Pancreas (tissue), 10 donors: ENCODE measurements at places on chromosomes 7 and 10. TPM values are rescaled to one million over a fixed set of nuclear protein-coding genes. Genes with fewer than 3 reads are reported as not detected.

GIMAP1 gene
- polyA plus RNA-seq = 1.5 TPM

ASZ1 gene
- not detected for polyA plus RNA-seq

LFNG gene
- 37.2 TPM for polyA plus RNA-seq

MNX1 gene
- polyA plus RNA-seq = 21.0 TPM

DNA sequence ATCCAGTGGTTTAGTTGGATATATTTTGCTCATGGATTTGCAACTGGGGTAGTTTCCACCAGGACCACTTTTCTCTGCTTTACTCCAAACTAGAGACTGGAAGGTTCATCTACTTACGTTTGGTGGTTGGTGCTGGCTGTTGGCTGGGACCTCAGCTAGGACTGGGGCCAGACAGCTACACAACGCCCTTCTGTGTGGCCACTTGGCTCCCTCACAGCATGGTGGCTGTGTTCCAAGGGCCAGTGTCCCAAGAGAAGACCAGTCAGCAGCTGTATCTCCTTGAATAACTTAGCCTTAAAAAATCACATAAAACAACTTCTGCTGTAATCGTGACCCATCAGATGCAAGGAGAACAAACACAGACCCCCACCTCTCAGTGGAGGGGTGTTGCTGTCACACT, 4.2 kb upstream of the KCNH2 start:
- DNase-seq = no peak
- H3K27me3 ChIP-seq = no peaks in the 10 kb centered on the region
- H3K27ac ChIP-seq = no peak overlapping the region

- DNase-seq = no peak
- H3K27me3 ChIP-seq = no peaks in the 10 kb centered on the region
- no peaks in the 10 kb centered on the region for H3K4me1 ChIP-seq
- H3K27ac ChIP-seq = no peak overlapping the region
- no peak overlapping the region for H3K4me3 ChIP-seq
These were observed 95.8 kb downstream of the CFAP58 start for GRCh38 chr10:104449391-104449790.

DNA sequence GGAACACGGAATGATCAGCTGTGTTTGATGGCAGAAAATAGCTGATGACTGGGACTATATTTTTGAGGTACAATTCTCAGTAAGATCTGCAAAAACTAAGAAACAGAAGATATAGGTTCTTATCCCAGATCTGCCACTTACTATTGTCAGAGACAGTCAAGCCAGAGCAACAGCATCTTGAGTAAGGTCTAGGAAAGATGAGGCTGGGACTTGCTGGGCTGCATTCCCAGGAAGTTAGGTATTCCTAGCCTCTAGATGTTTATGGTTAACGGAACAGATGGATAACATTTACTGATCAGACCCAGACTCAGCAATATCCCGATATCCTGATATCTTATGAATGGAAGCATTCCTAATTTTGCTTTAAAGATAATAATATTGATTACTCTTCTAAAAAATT, 68.7 kb upstream of the DNAJB12 start:
- no peak overlapping the region for H3K27ac ChIP-seq
- no peaks in the 10 kb centered on the region for H3K27me3 ChIP-seq
- H3K4me1 ChIP-seq = no peaks in the 10 kb centered on the region
- DNase-seq = no peak
- H3K36me3 ChIP-seq = peaks cover 5% of the 10 kb centered on the region
- no peak overlapping the region for H3K4me3 ChIP-seq

GRCh38 chr7:22949944-22950343, 64.0 kb downstream of the HYCC1 start:
- no peak overlapping the region for H3K4me3 ChIP-seq
- H3K27me3 ChIP-seq = no peaks in the 10 kb centered on the region
- H3K36me3 ChIP-seq = no peaks in the 10 kb centered on the region
- no peak for DNase-seq
- no peak overlapping the region for H3K27ac ChIP-seq

- no peak overlapping the region for H3K27ac ChIP-seq
- H3K4me1 ChIP-seq = no peaks in the 10 kb centered on the region
- no peak for DNase-seq
These were observed 14.2 kb downstream of the MINPP1 start for GRCh38 chr10:87518937-87519336.

- no peak for DNase-seq
- H3K27me3 ChIP-seq = no peaks in the 10 kb centered on the region
- H3K4me3 ChIP-seq = no peak overlapping the region
- no peak overlapping the region for H3K27ac ChIP-seq
- H3K4me1 ChIP-seq = no peaks in the 10 kb centered on the region
These were observed 134.4 kb upstream of the DLX6 start for GRCh38 chr7:96870934-96871333.

DNA sequence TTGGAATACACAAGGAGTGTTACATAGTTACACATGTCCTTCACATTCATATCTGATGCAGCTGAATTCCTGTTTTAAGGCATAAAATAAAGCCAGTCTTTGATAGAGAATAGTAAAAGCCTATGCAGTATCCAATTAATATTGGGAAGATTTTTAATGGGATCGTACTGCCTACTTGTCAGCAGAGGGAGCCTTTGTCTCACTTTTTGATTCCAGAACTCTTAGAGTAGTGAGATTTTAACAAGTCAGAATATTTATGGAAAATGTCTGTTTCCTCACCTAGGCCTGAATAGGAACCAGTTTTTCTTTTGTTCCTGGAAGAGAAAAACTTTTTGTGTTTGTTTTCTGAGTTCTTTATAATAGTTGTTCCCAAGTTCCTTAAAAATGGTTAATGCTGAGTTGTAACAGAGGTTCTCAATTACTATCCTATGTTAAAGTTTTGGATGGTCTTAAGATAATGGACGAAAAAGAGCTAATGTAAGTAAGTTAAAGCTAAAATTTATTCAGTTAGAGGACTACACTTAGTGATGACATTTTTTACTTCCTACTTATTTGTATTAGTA, 114.0 kb downstream of the BBS9 start:
- H3K4me1 ChIP-seq = no peaks in the 10 kb centered on the region
- DNase-seq = no peak
- H3K4me3 ChIP-seq = no peak overlapping the region
- no peak overlapping the region for H3K27ac ChIP-seq
- H3K27me3 ChIP-seq = no peaks in the 10 kb centered on the region
- H3K36me3 ChIP-seq = no peaks in the 10 kb centered on the region

DNA sequence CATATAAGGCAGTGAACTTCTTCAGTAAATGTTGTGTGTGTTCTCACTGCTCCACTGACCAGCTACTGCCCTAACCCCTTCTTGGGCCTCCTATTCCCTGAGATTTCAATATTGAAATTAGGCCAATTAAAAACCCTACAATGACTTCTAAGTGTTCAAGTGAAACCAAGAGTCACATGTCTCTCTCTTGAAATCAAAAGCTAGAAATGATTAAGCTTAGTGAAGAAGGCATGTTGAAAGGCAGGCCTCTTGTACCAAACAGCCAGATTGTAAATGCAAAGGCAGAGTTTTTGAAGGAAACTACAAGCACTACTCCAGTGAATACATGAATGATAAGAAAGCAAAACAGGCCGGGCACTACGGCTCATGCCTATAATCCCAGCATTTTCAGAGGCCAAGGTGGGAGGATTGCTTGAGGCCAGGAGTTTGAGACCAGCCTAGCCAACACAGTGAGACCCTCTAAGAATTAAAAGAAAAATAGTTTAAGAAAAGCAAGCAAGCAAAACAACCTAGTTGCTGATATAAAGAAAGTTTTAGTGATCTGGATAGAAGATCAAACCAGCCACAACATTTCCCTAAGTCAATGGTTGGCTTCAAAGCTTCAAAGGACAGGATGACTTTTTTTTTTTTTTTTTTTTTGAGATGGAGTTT, 22.3 kb downstream of the BRAF start:
- no peaks in the 10 kb centered on the region for H3K36me3 ChIP-seq
- no peak for DNase-seq
- H3K27me3 ChIP-seq = no peaks in the 10 kb centered on the region

DNA sequence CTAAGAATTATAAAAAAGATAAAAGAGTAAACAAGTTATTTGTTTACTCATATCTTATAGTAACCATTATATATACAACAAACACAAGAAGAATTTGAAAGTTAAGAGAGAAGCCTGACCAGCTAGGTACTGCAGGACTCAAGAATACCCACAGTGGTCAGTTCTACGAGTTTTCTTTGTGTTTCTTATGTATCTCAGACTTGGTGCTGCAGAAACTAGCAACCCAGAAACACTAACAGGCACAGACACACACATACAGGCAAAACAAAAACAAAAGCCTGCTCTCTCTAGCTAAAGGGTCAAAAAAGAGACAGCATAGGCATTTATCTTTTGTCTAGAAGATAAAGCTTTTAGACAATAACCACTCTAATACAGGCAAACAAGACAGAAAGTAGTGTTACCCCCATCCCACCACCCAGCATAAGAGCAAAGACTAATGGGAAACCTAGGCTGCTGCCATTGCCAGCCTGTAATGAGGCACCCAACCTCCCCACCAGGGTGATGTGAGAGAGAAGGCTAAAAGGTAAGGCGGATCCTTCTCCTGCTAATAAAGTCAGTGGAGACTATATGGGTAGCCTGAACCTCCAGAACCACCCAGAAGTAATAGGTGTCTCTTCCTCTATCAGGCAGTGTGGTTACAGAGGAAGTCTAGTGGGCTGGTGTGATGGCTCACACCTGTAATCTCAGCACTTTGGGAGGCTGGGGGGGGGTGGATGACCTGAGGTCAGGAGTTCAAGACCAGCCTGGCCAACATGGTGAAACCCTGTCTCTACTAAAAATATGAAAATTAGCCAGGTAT, 113.9 kb downstream of the DNAJC1 start:
- H3K4me1 ChIP-seq = no peaks in the 10 kb centered on the region
- H3K36me3 ChIP-seq = no peaks in the 10 kb centered on the region
- H3K27me3 ChIP-seq = no peaks in the 10 kb centered on the region
- H3K27ac ChIP-seq = no peak overlapping the region

- no peaks in the 10 kb centered on the region for H3K27me3 ChIP-seq
- no peaks in the 10 kb centered on the region for H3K4me1 ChIP-seq
- no peak for DNase-seq
- peak overlapping the region; percentile 74 for H3K4me3 ChIP-seq
These were observed 1.3 kb upstream of the GRK5 start for GRCh38 chr10:119205894-119206602.

DNA sequence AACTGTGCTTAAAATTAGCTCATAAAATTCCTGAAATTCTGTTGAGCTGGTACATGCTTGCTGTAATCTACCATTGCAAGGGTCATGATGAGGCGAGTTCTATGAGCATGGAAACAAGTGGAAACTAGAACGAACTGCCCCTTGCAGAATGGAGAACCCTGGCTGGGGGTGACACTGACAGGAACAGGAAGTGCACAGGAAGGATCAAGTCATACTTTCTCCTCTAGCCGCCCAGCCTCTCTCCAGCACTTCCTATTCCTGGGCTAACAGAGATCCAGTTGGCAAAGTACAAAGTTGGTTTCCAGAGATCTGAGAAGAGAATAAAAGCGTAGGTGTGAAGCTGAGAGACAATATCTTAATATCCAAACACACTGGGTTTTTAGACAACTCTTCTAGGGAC, 414.2 kb upstream of the PODXL start:
- no peak overlapping the region for H3K27ac ChIP-seq

DNA sequence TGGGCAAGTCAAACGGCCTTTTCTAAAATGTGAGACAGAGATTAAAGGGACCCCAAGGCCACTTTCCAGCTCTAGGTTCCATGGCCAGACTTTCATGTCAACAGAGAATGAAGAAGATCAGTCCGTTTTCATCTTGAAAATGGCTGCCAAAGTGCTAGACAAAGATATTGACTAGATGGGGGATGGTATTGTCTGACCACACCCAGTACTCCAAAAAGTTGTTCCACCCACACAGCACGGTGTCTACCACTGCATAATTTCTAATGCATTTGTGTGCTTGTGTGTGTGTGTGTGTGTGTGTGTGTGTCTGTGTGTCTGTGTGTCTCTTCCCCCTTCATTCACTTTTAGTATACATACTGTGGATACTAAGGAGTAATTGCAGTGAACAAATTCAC, 1.3 kb downstream of the COL1A2 start:
- no peak overlapping the region for H3K27ac ChIP-seq
- peaks cover 5% of the 10 kb centered on the region for H3K27me3 ChIP-seq
- H3K4me1 ChIP-seq = no peaks in the 10 kb centered on the region

DNA sequence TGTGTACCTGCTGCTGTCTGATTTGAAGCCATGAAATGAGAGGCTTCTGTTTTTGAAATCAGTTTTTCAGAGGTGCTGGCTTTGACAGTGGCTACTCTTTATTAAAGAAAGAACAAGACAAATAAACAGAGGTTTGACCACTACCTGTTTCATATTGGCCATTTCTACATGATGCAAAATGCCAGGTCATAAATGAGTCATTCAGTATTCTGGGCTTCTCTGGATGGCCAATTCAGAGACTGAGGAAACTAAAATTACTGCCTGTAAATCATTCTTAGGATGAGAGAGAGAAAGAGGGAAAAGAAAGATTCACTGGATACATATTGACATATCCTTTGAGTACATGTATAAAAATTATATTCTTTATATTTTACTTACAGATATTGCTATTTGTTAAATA, 303.3 kb upstream of the ETV1 start:
- H3K27me3 ChIP-seq = no peaks in the 10 kb centered on the region
- H3K4me3 ChIP-seq = no peak overlapping the region
- no peaks in the 10 kb centered on the region for H3K4me1 ChIP-seq
- DNase-seq = no peak

DNA sequence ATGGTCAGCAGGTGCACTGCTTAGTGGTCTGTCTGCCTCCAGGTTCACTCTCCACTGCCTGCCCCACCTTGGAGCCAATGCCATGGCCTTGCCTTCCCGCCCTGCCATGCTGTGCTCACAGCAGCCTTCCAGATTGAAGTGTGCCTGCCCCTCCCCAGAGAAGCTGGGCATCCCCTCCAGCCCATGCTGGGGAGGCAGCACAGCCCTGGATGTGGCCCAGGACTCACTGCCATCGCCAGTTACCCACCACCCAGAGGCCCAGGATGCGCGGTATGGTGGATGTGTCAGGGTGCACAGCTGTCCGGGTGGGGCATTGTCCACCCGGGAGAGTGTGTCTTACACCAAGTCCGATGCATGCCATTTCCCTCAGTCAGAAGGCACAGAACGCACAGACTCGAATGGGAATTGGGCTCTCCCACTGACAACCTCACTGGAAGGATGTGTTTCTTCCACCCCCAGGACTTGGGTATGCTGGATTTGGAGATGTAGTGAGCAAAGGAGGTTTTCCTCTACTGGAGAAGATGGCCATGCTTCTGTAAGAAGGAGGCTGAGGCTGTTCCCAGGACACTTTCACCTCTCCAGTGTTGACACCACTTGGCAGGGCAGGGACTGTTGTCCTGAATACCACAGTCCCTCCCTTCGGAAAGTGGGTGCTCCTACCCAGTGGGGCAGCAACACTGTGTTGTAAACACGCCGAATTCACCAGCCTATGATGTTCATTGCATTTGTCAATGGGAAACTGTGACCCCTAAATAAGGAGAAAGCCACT, 122.0 kb downstream of the ADARB2 start:
- no peak overlapping the region for H3K27ac ChIP-seq
- DNase-seq = no peak

GRCh38 chr10:84353052-84353803, 24.8 kb downstream of the CCSER2 start:
- H3K27ac ChIP-seq = no peak overlapping the region
- H3K36me3 ChIP-seq = no peaks in the 10 kb centered on the region
- no peak overlapping the region for H3K4me3 ChIP-seq
- peaks cover 6% of the 10 kb centered on the region for H3K4me1 ChIP-seq
- DNase-seq = no peak
